Gastroesophageal sphincter (tissue), 4 donors: ENCODE measurements at places on chromosomes 1 and 21.

GRCh38 chr1:10210841-10211804, 753 bp downstream of the KIF1B start:
- peaks cover 53% of the 10 kb centered on the region for H3K4me1 ChIP-seq
- H3K27ac ChIP-seq: peak overlapping the region; percentile 98
- H3K27me3 ChIP-seq: no peaks in the 10 kb centered on the region
- no peaks in the 10 kb centered on the region for H3K36me3 ChIP-seq
- ATAC-seq: peak; percentile 72

DNA sequence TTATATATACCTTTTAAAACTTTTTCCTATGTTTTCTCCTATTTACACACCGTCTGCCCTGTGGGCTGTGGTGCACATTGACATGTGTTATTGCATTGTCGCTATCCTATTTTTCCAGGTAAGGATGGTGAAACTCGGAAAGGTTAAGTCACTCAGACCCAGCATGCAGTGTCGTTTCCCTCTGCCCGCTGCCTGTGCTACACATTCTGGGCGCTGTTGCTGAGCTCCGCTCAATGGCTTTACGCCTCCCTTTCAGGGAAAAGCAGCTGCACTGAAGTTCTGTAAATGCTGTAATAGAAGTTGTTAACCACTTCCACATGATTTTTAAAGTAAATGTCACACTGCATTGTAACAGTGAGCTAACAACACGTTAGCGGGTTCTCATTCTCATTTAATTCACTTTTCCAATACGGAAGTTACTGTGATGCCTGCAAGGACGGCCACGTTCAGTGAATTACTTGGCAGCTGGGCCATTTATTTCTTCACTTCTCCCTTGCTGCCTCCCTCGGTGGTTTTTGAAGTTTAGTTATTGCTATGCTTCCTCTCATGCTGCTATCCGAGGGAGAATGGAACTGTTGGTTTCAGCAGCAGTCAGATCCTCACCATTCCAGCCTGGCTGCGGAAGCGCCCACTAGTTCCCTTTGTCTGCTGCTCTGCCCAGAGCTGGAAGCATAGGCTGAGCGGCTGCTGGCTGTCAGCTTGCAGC, 288.7 kb downstream of the SPATA17 start:
- no peak overlapping the region for H3K27ac ChIP-seq
- no peak for ATAC-seq
- no peak overlapping the region for H3K4me3 ChIP-seq
- no peaks in the 10 kb centered on the region for H3K36me3 ChIP-seq
- peaks cover 24% of the 10 kb centered on the region for H3K27me3 ChIP-seq

DNA sequence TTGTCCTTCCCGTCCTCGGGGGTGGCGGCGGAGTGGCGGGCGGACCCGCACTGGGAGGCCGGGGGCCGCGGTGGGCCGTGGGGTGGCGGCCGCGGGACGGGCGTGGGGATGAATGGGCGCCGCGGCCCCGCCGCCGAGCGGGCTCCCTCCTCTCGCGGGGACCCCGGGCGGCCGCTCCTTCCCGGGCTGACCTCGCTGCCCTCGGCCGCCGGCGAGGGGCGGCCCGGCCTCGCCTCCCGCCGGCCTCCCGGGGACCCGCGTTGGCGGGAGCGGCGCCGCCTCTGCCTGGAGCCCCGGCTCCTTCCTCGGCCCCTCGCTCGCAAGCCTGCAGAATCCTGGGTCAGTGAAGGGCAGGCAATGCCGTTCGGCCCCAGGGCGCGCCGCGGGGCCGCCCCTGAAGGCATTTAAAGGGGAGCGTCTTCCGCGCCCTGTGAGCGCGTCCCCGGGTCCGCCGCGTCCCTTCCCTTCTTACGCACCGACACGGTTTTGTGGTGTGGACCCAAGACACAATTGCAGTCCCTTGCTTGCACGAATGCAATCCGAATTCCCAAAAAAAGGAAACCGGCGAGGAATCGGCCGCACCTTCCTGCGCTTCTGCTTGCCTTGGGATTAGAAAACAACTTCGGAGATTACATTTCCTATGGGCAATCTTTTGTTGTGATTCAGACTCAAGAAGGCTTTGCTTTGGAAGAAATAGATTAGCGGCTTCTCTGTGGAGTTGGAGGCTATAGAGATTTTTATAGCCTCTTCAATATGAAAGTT, 776 bp downstream of the ITSN1 start:
- H3K27ac ChIP-seq: peak overlapping the region; percentile 32
- no peaks in the 10 kb centered on the region for H3K36me3 ChIP-seq
- peak overlapping the region; percentile 48 for H3K4me3 ChIP-seq
- H3K4me1 ChIP-seq: no peaks in the 10 kb centered on the region
- no peaks in the 10 kb centered on the region for H3K27me3 ChIP-seq

- ATAC-seq: no peak
- H3K36me3 ChIP-seq: no peaks in the 10 kb centered on the region
- peaks cover 34% of the 10 kb centered on the region for H3K4me1 ChIP-seq
- H3K27ac ChIP-seq: no peak overlapping the region
- no peaks in the 10 kb centered on the region for H3K27me3 ChIP-seq
- no peak overlapping the region for H3K4me3 ChIP-seq
These were observed 9.4 kb downstream of the PEA15 start for GRCh38 chr1:160214481-160215140.

- H3K36me3 ChIP-seq: no peaks in the 10 kb centered on the region
- no peak overlapping the region for H3K27ac ChIP-seq
- H3K4me1 ChIP-seq: no peaks in the 10 kb centered on the region
- H3K4me3 ChIP-seq: no peak overlapping the region
These were observed 67.1 kb downstream of the CD58 start for GRCh38 chr1:116503546-116504307.

DNA sequence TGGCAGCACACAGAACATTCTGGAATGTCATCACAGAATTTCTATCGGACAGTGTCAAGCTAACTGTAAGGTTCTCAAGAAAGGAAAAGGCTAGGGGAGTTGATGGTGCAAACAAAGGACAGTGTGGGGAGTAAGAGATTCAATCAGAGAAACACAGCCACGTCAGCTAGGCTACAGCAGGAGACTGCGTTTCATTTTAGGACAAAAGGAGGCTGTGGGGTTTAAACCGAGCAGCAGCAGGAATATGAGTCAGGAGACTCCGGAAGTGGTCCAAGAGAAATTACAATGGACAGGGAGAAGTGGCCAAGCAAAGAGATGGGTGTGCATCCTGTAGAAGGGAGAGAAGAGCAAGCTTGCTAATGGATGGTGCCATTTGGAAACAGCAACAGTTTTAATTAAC, 37.4 kb upstream of the C1orf198 start:
- no peak for ATAC-seq
- H3K36me3 ChIP-seq: no peaks in the 10 kb centered on the region
- peaks cover 9% of the 10 kb centered on the region for H3K4me1 ChIP-seq
- H3K27ac ChIP-seq: no peak overlapping the region
- no peaks in the 10 kb centered on the region for H3K27me3 ChIP-seq
- H3K4me3 ChIP-seq: no peak overlapping the region

GRCh38 chr1:171644805-171645483, 7.5 kb downstream of the MYOC start:
- H3K36me3 ChIP-seq: no peaks in the 10 kb centered on the region
- ATAC-seq: peak; percentile 63
- H3K4me3 ChIP-seq: peak overlapping the region; percentile 6
- H3K27ac ChIP-seq: peak overlapping the region; percentile 89
- peaks cover 61% of the 10 kb centered on the region for H3K4me1 ChIP-seq

DNA sequence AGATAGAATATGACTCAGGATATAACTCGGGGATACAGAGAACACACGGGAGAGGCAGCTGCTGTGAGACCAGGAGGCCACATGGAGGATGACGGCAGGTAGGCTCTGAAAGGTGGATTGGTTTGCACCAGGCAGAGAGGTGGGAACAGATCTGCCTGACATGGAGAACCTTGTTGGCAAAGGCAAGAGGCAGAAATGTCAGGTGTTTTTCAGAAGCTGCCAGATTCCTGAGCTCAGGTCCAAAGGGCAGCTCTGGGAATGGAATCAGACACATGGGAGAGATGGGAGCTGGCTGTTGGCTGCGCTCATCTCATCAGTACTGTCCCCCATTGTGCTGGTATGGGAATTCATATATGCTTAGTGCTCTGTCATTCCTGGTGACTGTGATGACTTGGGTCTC, 19.2 kb downstream of the SYT6 start:
- no peak for ATAC-seq
- H3K4me3 ChIP-seq: no peak overlapping the region
- peaks cover 27% of the 10 kb centered on the region for H3K27me3 ChIP-seq
- H3K27ac ChIP-seq: no peak overlapping the region

GRCh38 chr1:221488550-221488949, 253.3 kb downstream of the DUSP10 start:
- no peaks in the 10 kb centered on the region for H3K27me3 ChIP-seq
- no peak overlapping the region for H3K4me3 ChIP-seq
- no peaks in the 10 kb centered on the region for H3K36me3 ChIP-seq
- H3K4me1 ChIP-seq: no peaks in the 10 kb centered on the region
- no peak overlapping the region for H3K27ac ChIP-seq
